Activated CD4-positive, alpha-beta T cell treated with anti-CD3 and anti-CD28 coated beads, Interleukin-2, Interleukin-6, amounts not matched to agents 100 ng/mL and 50 ng/mL, durations not matched to agents 16 hours and 8 hours (primary cell): ENCODE measurements at places on chromosomes 13 and 19.

- no peak for DNase-seq
Observed at GRCh38 chr13:20980430-20980829, 77.9 kb upstream of the XPO4 start.

GRCh38 chr19:49590971-49591730 lies at the start of gene PRR12:
Gene PRR12, plus strand, starts transcription at chr19:49591182. Its CDS starts 473 bp downstream, at chr19:49591655.
- peak; percentile 76 for DNase-seq

GRCh38 chr19:54420383-54421168 lies 5.3 kb downstream of the TTYH1 start:
- DNase-seq = no peak

GRCh38 chr19:3785938-3786824 lies at the start of gene MATK:
Gene MATK, minus strand, starts transcription at chr19:3786381. Its CDS starts 1,246 bp downstream, at chr19:3785135.
- DNase-seq = no peak

GRCh38 chr19:7846155-7846646 lies 16.2 kb downstream of the EVI5L start:
- no peak for DNase-seq

- peak; percentile 87 for DNase-seq
Observed at GRCh38 chr19:41144403-41144802, 30.2 kb downstream of the CYP2F1 start.

- DNase-seq = no peak
Observed at GRCh38 chr19:30498707-30499106, 126.5 kb downstream of the ZNF536 start.

GRCh38 chr13:74657765-74658164 lies 523.6 kb upstream of the KLF12 start:
- DNase-seq = no peak

GRCh38 chr13:96743296-96744089 lies 250.8 kb downstream of the OXGR1 start:
- no peak for DNase-seq

DNA sequence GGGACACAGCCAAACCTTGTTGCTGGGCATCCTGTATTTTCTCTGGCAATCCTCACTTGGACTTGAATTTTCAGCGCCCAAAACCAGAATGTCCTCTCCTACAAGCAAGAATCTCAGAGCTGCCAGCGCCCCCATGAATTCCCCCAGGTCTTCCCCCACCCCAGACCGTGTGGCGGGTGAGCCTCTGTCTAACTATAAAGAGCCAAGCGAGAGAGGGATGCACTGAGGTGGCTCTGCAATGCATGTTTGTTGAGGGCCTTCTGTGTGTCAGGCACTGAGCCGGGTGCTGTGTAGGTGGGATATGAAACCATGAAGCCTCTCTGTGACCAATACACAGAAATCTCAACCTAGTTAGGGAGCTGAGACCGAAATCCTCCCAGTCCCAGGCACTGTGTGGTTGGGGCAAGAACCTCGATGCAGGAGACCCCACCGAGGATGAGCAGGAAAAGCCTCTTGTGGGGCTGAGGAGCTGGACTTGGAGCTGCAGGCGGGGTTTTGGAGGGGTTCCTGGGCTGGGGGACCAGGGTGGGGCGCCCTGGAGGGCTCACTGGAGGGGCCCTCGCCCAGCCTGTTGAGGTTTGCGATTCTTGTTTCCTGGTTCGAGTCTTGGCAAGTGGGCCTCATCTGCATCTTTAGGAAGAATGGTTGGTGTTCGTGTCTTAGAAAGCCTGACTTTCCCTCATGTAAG lies 12.4 kb upstream of the PROZ start:
- DNase-seq = no peak

- DNase-seq = no peak
Observed at GRCh38 chr13:32589471-32589870, 3.2 kb downstream of the PDS5B start.

DNA sequence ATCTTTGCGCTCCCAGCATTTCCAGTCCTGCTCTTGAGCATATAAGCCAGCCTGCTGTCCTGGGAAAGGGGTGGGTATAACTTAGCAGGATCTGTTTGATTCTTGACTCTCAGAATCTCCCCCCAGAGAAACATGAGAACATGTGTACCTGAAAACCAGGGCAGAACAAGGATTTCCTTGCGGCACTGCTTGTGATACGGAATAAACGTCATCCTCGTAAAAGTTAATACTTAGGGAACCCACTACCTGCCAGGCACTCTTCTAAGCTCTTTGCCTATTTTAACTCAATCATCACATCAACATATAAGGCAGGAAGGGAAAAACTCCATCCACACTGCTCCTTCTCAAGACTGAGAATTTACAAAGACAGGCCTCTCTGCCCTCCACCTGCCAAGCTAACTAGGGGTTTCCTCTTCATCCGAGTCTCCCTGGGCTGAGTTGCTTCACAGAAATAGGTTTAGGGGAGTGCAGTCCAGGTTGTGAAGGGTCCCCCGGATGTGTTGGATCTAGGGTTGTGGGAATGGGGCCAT lies 1.1 kb downstream of the ZNF653 start:
- no peak for DNase-seq

DNA sequence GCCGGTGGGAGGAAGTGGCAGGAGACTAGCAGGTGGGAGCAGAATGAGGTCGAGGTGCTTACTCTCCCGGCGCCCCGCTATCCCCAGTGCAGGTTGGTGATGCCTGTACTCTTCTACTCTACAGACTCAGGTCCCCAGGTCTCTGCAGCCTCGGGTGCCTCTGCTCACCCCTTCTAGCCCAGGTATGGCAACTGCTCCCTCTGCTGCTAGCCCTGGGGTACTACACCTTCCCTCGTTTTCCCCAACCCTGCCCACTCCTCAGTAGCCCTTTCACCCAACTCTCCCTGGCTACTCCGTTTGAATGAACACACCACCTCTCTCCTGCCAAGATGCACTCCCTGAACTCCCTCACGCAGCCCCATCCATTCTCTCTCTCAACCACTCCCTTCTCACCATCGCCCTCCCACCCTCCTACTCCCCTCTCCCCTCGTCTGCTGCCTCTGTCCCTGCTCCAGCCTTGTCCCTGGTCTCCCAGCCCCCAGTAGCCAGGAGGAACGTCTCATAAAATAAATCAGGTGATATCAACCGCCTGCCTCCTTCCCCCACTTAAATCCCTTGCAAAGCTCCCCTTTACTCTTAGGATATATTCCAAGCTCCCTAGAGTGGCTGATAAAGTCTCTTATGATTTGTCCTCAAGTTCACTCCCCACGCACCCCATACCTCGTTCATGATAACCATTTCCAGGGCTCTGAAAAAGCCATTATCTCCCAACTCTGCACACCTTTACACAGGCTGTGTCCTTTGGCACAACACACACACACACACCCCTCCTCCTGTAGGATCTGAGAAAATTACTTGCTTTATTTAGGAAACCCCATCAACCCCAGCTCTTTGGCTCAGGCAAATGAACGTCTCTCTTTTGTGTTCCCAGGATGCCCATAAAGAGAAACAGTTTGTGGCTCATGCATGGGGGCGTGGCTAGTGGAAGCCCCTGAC lies 8.2 kb upstream of the MEIS3 start:
- peak; percentile 81 for DNase-seq

GRCh38 chr13:30037306-30037705 lies 186.9 kb upstream of the UBL3 start:
- no peak for DNase-seq

GRCh38 chr13:107450431-107450830 lies 764.9 kb downstream of the LIG4 start:
- DNase-seq = no peak

- DNase-seq = no peak
Observed at GRCh38 chr13:32850316-32851052, 165.7 kb upstream of the KL start.

- DNase-seq = no peak
Observed at GRCh38 chr19:31553112-31553845, 204.0 kb upstream of the TSHZ3 start.

GRCh38 chr13:90830782-90831181 lies 516.7 kb upstream of the MIR17HG start:
- DNase-seq = no peak

DNA sequence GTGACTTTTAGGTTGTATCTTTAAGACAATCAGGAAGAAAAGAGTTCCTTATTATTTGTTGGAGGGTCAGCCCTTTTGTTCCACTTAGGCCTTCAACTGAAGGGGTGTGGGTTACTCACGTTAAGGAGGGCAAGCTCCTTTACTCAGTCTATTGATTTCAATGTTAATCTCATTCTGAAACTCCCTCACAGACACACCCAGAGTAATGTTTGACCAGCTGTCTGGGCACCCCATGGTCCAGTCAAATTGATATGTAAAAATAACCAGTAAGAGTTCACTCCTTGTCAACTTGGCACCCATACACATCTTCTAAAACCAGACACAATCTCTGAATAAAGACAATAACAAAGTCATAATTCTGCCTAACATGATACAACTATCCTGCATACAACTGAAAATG lies 292.9 kb downstream of the KLF5 start:
- DNase-seq = no peak

DNA sequence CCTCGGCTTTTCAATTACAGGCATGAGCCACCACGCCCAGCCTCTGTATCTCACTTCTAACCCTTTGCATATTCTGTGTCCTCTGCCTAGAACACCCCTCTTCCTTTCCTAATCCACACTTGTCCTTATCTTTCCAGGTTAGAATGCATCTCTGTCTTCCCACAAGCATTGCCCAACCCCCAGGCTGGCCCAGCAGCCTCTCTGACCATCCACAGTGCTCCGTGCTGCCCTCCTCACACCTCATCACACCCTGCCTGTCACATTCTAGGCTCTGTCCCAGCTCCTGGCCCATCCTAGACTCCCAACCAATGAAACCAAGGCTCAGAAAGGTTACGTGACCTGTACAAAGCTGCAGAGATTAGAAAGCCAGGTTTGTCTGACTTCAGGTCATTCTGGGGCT lies 11.3 kb downstream of the JAK3 start:
- DNase-seq = no peak

DNA sequence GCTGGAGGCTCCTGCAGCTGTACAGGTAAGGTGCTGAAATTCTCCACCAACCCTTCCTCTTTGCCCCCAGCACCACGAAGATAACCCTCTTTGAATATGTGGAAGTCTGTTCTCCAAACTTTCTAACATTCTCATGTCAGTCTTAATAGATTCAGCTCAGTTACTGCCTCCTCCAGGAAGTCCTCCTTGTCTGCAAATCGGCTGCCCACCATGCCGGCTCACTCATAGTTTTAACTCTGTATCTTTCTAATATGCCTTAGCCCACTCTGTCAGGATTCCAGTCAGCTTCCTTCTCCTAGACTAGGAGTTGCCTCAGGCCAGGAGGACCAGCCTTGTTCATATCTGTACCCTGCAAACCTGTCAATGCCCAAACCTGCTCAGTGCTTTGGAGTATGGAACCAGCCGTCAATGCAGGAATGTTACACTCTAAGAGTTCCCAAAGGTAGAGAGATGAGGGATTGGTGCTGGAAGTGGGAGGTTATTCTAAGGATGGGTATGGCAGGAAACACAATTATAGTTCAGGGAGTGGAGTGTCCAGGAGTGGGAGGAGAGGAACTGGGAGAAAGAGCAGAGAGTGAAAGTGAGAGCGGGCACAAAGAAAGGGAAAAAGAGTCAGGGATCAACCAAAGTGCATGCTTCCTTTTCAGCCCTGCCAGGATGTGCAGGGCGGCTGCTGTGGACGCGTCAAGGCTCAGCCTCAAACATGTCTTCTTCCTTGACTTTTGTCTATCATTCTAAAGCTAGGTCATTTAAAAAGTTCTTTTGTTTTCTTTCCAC lies 38.0 kb upstream of the ALOX5AP start:
- no peak for DNase-seq

DNA sequence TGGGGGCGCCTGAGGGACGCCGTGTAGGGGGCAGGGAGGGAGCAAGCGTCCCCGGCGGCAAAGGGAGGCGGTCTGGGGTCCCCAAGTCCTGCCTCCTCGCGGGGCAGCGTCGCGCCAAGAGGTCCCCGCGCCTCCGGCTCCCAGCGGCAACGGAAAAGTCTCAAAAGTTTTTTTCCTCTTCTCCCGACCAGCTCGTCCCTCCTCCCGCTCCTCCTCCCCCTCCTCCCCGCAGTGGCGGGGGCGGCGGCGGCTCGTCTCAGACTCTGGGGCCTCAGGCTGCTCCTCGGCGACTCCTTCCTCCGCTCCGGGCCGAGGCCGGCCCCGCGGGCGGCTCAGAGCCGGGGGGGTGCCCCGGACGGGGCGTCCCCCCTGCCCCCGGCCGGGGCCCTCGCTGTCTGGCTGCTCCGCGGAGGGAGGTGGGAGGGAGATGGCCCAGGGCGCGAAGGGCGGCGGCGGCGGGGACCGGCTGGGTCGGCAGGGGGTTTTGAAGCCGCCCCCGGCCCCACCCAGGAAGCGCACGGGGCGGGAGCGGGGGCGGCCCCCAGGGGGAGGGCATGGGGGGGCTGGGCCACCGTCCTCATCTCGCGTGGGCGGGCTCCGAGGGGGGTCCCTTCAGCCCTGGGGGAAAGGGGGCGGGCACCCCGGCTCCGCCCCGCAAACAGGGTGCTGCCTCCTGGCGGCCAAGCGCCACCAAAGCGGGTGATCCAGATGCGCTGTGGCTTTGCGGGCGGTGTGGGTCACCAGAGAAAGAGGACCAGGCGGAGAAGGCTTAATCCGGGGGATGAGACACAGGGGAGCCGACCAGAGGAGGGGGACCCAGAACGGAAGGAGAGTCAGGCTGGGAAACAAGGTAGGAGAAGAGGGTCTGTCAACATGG lies at the start of gene TGFB1:
Gene TGFB1, minus strand, starts transcription at position 457 of the 877 bp plus-strand sequence. CDS start 878 bp downstream, outside the sequence.
- peak; percentile 94 for DNase-seq

GRCh38 chr19:19900139-19900728 lies 512 bp upstream of the ZNF93 start:
- DNase-seq = no peak

DNA sequence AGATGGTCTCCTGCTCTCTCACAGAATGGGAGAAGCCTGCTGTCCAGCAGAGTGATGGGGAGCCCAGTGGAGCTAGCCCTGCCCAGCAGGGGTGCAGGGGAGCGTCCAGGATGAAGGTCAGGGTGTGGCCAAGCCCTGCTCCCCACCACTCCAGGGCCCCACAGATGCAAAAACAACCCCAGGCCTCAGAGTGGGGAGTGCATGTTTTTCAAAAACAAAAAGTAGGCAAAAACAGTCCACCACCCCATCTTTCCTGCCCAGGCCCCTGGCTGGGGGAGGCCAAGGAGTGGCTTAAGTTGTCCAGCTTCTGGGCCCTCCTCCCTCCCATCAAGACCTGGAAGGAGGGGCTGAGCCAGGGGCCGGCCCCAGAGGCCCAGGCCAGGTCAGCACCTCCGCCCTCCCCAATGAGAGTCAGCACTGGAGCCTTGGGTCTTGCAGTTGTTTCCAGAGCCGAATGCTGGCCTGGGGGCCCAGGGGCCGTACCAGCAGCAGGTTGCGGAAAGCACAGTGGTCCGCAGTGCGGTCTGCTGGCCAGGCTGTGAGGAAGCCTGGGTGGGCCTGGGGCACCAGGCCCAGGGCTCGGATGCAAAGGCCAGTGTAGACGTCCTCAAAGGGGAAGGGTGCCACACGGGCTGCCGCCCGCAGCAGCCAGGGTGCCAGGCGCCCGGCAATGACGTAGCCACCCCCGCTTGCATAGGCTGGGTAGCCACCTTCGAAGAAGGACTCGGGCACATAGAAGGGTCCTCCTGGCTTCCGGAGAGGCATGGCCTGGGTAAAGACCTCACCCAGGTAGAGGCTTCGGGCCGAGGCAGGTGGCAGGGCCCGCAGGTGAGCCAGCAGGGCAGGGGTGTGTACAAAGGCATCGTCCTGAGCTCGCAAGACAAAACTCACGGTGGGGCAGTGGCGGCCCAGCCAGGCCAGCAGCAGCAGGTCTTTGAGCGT lies 1.7 kb downstream of the B3GNT8 start:
- DNase-seq = no peak
